ENCODE measurements at places on chromosomes 12 and 14.

DNA sequence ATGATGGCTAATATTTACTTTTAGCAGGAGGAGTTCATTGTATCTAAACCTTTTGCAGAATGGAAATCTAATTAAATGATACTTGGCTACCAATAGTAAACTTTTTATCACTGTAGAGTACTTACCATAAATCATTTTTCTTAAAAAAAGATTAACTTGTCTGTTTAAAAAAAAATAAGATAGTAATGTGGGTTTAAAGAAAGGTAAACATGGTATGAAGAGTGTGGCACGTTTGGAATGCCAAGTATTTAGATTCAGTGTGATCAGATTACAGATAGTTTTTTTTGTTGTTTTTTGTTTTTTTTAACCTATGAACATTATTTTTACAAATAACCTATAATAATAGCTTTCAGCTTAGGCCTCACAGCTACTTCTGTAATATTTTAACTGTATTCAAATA is 25.8 kb downstream of the KTN1 start:
- DNase-seq: no peak

DNA sequence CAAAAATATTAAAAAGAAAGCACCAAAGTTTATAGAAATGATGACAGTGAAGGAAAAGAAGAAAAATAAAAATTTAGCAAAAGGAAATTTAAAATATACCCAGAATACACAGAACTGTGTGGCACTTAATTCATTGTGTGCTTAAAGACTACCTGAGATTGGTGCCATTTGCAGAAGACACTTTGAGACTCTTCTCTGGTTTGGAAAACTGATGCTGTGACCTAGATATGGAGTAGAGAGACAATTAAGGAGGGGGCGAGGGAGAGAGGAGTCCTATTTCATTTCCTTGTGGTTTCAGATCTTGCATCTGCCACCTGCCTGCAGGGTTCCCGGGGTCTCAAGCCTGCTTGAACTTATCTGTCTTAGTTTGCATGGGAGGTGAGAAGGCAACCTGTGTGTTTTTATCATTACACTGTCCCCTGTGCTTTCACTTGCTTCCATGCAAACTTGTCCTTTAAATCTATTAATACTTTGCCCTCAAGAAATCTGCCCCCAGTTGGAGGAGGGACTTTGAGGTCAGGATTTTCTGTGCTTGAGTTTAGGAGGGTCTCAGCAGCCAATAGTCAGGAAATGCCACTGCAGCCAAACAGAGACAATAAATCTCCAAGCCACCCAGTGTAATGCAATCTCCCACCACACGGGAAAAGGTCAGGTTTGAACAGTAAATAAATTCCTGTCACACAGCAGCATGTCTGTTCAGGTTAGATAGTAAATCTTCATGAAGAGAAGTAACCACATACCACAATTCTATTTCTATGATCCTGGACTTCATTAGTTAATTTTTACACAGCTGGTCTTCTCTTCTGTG is 119.4 kb downstream of the CAND1 start:
- DNase-seq: peak; percentile 5

DNA sequence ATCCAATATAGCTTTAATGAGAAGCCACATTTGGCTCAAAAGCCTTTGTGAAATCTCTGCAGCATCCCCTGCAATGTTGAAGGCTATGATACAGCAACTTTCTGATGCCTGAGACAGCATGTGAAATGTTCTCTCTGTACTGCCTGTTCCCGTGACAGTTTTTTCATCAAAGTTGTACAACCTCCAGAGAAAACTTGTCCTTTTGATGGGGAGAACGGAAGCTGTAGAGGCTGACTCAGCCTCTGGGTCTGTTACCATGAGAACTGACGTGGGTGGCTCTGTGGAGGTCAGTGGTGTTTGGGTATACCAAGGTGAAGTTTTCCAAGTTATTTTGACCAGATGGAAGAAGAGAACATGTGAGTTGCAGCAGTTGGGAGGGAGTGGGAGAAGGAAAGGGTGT is 17.0 kb downstream of the SLC4A8 start:
- DNase-seq: no peak

DNA sequence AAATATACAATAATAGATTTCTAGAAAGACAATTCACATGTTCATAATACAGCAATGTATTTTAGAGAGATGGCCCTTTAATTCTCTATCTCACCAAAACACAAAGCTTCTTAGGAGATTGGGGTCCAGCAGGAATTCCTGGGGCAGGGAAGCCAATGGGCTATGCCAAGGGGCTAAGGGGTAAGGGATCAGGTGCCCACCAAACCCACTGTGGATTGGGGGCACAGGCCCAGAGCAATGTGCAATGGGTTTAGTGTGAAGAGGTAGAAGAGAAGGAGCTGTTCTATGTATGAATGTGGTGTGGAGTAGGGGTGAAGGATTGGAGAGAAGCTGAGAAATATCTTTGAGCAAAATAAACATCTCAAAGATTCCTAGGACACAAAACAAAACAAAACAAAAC is 2.6 kb downstream of the HOXC13 start:
- DNase-seq: no peak

- DNase-seq: no peak
Measured at GRCh38 chr12:58901664-58902063, 18.6 kb downstream of the LRIG3 start.

DNA sequence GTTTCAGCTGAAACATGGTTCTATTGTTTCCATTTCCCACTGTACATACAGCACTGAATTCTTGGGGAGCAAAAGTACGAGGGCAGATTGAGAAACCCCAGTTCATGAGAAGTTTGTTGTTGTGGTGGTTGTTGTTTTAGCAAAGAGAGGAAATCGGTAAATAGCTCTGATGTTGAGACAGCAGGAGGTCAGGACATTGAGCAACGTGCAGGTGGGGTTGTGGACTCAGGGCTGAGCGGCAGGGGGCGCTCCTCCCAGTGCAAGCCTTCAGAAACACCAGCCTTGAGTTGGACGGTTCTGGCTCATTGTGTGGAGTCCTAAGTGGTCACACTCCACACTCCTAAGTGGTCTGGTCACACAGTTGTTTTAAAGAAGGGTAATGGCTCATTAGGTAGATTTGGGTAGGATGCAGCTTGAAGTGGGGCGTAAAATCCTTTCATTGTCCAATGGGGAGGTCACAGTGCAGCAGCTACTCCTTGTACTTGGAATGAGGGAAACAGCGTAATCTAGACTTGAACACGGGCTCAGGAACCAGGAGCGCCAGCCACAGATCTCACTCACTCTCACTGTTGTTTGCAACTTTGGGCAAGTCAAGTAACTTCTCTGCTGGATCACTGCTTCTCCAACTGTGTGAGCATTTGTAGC is 14.5 kb upstream of the PWP1 start:
- DNase-seq: no peak

- peak; percentile 84 for DNase-seq
Measured at GRCh38 chr12:153080-153746, 60.7 kb downstream of the SLC6A12 start.

GRCh38 chr12:124411281-124411878 is 116.5 kb downstream of the RFLNA start:
- DNase-seq: no peak

GRCh38 chr12:2453761-2454090 is 341.0 kb upstream of the FKBP4 start:
- DNase-seq: no peak

DNA sequence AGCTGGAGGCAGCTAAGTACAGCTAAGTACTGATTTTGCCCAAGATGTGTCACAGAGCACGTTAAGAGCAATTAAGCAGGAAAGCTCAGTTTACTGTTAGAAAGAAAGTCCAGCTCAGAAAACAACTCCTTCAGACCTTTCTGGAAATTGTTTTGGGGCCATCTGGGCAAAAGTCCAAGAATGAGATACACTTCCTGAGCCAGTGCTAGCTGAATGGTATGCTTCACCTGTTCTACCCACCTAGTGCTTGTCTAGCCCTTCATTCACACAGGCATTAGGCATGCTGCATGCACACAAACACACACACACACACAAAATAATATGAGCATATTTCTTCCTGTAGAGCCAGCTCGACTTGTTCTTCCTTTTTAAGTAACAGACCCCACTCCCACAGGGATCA is 6.6 kb upstream of the IKZF4 start:
- no peak for DNase-seq

DNA sequence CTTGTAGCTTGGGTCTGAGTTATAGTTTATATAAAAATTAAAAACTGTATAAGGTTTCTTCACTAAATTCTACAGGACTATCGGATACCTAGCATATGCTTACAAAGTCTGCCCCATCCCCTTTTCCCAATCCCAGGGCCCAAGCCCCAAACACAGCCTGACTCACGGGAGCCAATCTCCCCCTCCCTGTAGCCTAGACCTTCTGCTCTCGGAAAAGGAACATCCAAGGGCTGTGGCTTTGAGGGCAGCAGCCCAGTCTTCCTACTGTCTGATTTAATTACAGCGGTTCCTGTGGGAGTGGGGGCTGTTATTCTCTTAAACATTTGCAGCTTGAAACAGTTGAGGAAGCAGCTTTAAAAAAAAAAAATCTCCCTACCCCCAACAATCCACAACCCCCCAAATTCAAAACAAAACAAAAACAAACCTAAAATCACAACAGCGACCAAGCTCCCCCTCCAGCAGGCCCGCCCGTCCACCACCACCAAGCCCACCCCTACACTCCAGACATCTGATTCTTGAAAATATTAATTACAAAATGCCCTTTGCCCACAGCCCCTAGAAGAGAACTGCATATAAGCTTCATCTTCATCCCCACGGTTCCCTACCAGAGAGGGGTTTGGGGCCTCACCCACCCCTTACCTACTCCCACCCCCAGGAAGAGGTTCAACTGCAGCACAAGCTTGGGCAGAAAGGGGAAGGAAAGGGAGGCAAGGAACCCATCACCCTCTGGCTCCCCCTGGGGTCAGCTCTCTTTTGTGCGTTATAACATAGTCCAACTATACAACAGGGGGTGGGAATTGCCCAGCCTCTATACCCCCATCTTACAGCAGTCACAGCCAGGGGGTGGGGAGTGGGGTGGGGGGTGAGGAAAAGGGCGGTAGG is 1.1 kb upstream of the PRKAG1 start:
- DNase-seq: peak; percentile 71

DNA sequence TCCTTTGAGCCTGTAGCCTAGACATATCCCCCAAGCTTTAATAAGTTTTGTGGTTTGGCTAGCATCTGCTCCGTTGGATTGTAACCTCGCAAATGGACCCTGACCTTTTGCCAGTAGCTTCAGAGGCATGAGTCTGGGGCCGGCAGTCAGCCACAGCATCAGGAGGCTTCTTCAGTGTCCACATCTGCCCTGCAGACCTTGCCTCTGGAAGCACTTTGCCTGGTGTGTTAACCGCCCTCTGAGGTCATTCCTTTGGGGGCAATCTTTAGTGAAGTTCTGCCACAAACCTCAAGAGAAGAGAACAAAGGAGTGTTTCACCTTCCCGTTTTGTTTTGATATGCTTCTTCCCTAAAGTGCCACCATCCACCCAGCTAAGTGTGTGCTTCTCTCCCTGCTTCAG is 71.4 kb downstream of the GNS start:
- DNase-seq: no peak

DNA sequence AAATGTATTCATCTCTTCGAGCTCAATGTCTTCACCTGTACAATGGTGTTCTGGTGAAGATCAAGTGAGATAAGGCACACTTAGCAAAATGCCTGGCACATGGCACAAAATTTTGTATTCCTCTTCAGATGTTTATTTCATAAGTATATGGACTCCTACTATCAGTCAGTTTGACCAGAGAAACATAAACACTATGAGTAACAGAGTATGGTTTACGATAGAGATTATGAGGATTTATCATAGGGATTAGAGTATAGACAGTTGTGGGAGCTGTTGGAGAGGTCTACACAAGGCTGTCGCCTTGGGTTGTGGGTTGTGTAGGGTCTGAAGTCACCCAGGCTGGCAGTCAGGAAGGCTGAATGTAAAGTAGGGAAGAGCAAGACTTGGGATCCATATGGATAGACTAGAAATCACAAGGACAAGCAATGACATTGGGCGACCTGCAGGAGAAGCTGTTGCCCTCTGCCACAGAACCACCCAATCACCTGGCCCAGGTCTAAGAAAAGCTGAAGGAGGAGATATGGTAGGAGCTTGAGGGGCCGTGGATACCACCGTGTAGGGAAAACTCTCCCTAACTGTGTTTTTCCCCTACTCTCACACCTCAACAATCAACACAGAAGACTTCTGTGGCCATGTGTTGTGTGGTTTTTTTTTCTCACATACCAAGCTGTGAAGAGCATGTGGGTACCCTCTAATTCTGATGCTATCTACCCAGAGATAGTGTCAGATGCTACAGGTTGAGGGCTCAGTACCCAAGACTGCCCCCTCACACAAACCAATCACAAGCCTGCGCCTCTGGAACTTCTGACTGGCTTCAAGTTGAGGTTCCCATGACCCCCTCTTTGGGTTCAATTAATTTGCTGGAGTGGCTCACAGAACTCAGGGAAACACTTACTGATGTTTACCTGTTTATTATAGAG is 27.2 kb upstream of the RESF1 start:
- no peak for DNase-seq

DNA sequence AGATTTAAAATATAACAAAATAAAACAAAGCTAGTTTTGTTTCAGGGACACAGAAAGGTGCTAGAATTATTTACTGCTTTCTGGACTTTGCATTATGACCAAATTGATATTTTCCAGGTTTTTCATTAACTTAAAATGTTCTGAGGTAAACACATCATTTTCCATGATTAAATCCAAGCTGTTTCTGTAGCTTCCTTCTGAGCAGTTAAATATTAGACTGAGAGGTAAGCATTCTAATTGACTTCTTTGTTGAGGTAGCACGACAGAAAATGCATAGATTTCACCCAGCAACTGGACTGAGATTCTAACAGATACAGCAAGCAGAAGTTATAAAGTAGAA is 98.3 kb downstream of the BMP4 start:
- DNase-seq: no peak

DNA sequence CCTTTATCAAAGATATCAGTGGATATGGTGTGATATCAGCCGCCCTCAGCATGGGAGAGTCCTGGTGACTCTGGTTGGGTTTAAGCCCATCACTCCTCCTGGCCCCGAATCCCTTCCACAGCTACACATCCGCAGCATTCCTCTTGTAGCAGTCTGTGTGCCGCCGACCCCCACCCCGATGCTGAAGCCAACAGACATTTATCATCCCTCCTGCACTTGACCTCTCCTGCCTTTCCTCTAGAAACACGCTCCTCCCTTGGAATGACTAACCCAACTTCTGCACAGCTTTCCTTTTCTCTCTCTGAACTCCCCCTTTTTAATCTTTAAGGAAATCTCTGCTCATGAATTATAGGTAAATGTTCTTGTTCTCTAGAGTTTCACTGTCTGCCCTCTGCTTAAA is 250.9 kb upstream of the FOXN3 start:
- DNase-seq: no peak

DNA sequence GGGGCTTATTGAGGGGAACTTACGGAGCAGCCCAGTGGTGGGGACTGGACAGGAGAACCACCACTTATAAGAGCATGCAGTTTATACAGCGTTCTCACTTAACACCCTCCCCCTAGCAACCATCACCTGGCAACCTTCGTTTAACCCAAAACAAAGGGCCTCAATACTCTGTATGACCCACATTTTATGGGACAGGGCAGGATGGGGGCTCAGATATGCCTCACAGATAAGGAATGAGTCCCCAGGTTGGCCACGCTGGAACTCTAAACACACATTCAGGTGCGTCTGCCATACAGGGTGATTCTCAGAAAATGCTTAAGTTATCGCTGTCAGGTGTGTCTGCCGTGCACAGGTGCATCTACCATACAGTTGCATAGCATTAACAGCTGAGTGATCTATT is 99.2 kb downstream of the GCH1 start:
- DNase-seq: no peak

- DNase-seq: no peak
Measured at GRCh38 chr14:44873536-44873935, 88.2 kb downstream of the KLHL28 start.

GRCh38 chr14:77004711-77005460 is 23.6 kb downstream of the IRF2BPL start:
- no peak for DNase-seq

GRCh38 chr12:96046543-96047228 is 11.3 kb upstream of the LTA4H start:
- no peak for DNase-seq

All from GM12891 (cell line).